ENCODE measurements at places on chromosomes 4 and X.
A peak's percentile ranks its signal among the peaks of the same experiment; 100 is the strongest.

- DNase-seq: no peak
Measured at GRCh38 chr4:165972747-165973146, 99.7 kb downstream of the TLL1 start.

GRCh38 chrX:31302573-31303075 is 230.8 kb upstream of the FTHL17 start:
- no peak for DNase-seq

GRCh38 chr4:142585411-142585810 is 260.7 kb downstream of the INPP4B start:
- DNase-seq: no peak

- DNase-seq: no peak
Measured at GRCh38 chr4:141352909-141353525, 132.3 kb downstream of the ZNF330 start.

GRCh38 chrX:120769576-120770341 is 105.9 kb downstream of the CT47B1 start:
- DNase-seq: peak; percentile 20

DNA sequence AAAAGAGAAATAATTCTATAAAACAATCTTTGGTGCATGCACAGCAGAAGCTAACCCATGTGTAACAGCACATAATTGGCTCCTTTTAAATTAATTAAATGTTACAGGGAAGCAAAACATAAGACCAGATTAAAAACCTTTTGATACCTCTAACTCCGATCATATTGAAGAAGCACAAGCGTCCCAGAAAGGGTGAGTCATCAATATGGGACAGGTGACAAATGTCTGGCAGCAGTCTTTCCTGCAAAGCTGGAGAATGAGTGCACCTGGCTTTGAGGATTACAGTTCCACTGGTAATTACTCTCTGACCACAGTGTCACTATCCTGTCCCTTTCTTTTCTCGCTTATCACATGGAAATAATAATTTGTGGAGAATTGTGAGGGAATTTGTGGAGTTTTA is 94.6 kb downstream of the FAM9B start:
- DNase-seq: peak; percentile 23

- peak; percentile 1 for DNase-seq
Measured at GRCh38 chrX:25721564-25721963, 416.6 kb upstream of the MAGEB18 start.

DNA sequence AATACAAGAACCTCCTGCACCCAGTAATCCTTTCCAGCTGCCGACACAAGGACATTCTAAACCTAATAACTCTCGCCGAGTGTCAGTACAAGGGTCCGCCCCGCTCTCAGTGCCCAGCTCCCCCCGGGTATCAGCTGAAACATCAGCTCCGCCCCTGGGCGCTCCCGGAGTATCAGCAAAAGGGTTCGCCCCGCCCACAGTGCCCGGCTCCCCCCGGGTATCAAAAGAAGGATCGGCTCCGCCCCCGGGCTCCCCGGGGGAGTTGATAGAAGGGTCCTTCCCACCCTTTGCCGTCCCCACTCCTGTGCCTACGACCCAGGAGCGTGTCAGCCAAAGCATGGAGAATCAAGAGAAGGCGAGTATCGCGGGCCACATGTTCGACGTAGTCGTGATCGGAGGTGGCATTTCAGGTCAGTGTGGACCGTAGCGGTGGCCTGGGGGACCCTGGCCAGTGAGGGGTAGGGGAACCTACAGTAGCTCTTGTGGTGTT is at the start of gene MAOA:
Gene MAOA, plus strand, starts transcription at position 295 of the 490 bp plus-strand sequence. Its CDS starts 43 bp downstream, at position 338.
- DNase-seq: peak; percentile 12

DNA sequence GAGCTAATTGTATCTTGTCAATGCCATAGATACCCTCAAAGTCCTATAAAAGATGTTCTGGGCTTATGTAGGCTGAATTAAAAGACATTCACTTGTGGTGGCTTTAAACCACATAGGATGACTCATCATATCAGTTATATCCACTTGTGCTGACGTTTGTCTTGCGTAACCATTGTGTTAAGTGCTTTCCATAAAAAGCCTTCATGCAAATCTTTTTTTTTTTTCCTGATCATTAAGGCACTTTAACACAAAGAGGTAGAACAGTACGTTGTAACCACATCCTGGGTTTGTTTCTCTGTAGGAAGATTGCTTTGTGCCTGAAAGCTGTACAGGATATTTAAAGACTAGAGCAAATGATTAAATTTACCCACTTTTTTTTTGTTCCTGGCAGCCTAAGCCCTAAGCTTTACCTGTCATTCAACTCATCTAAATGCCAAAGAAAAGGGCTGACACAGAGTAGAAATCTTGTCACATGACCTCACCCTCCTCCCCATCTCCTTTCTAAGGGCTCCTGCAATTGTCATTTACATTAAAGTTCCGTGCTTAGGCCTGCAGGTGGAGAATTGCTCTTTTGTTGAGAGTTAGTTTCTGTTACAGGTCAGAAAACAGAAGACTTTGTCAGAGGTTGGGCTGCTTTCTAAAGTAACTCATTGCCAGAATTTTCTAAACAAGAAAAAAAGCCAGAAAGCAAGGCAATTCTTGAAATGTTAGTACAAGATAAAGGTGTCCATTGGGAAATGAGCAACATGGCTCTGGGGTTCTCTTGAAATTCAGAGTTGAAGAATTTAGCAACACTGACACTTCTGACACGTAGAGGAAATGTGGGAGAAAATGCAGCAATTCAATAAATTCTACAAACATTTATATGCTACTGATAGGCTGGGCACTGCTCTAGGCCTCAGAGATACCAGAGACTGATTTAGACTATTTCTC is 555.6 kb downstream of the PPARGC1A start:
- no peak for DNase-seq

GRCh38 chrX:72005046-72005445 is 94.4 kb downstream of the NHSL2 start:
- DNase-seq: no peak

GRCh38 chrX:39850630-39851152 is 247.1 kb downstream of the BCOR start:
- no peak for DNase-seq

GRCh38 chr4:174553828-174554227 is 31.5 kb upstream of the HPGD start:
- no peak for DNase-seq

DNA sequence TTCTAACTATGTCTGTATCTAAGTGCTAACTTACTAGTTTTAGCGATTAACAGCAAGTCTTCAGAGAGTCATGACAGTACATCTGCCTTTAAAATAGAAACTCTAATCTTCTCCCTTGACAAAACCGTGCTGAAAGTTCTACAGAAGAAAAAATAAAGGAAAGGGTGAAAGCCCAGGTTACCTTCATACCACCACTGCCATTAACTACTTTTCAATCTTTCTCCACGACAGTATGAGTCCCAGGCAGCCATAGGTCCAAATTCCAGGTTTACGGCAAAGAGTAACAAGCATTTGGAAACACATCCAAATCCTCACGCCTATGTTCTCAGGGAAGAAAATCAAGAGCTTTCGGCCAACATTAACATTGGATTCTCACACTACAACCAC is 12.4 kb upstream of the ZCCHC13 start:
- no peak for DNase-seq

DNA sequence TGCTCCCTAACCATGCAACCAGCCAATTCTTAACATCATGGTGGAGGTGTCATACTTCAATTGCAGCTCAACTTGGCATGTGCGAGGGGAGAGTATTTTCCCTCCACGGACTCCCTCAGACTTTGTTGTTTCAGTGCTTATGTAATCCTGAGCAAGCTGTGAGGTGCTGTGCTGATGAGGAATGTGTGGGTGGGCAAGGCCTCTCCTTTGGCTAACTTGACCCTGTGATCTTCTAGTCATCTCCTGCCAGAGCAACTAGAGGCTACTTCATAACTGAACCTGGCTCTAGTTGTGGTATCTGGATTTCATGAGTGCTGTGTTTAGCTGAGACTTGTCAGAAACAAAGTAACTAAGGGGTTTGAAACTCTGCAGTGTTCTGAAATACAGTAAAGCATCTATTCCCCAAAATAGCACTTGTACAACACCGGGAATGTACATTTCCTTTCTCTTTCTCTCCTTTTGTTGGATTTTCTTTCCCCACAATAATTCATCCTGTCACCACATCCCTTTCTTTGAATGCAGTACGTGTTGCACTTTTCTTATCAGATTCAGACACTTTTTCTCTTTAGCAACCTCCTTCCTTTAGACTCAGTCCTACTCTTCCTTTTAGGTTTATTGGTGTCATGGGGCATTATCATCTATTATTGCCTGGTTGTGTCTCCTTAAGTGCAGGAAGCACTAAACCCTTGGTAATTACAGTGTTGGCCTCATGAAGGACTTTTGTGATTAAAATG is 415.2 kb upstream of the NR3C2 start:
- DNase-seq: no peak

DNA sequence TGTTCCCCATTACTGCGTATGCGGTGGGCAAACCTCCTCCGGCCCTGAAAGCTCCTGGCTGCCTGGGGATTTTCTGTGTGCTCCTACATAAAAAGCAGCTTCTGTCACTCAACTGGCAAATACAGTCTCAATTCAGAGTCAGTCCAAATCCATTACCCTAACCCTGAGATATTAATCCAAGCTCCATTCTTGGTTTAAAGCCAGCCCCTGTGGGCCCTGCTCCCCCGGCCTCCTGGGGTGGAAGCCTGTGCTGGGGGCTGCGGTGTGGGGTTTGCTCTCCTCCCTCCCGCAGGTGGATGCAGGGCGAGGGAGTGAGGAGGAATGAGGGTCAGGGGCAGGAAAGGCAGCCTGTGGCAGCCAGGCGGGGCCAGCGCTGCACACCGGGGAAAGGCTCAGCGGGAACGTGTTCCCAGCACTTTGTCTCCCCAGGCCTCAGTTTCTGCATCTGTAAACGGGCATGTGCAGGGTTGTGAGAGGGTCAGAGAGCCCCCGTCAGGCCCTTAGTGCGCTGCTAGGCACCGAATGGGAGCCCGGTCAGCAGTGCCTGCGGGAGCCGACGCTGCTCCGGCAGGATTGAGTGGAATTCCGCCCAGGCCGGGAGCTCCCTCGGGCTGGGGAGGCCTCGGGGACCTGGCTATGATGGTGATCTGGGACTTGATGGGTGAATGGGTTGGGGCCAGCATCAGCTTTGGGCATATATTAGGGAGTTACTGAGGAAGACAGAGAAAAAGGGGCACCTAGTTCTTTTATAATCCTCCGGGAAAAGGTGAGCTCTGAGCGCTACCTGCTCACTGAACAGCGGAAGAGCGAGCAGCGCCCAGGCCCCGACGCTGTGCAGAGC is 6.3 kb upstream of the RGS12 start:
- DNase-seq: no peak

Data from G401 (cell line).